Left cardiac atrium (tissue), 4 donors: ENCODE measurements at places on chromosomes 7 and 10.

DNA sequence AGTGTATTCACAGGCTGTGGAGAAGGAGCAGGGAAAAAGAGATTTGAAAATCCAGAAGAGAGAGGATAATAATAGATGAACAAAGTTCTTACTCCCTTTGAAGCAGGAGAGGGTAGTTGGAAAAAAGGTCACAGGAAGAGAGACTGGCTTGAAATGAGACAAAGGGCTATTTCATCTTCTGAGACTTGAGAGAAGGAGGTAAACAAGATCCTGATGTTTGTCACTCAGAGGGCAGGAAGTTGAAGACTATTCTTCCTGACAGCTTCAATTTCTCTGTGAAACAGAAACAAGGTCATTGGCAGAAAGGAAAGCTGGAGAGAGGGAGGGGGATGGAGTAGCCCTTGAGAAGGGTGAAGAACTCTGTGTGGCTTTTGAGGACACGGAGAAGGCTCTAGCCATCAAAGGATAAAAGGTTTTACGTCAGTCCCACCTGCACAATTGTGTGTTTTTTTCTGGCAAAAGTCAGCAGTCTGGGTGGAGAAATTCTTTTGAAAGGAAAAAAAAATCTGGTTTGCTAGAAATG lies 216.1 kb upstream of the STEAP4 start:
- no peak for DNase-seq

DNA sequence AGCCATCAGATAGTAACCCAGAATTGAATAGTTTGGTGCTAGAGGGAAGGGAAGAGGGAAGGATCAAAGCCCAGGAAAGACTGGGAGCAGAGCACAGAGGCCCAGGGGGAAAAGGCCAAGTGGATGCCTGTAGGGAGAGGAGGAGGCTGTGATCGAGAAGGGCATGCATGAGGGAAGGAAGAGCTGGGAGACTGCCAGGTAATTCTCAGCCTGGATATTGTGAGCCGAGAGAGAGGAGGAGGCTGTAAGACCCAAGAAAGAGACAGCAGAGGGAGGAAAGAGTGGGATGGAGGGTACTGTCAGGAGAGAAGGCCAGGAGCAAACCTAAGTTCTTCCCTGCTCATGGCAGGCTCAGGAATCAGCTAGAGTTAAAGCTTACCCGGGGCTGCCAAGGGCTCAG lies 178.2 kb downstream of the CCDC3 start:
- DNase-seq: no peak

DNA sequence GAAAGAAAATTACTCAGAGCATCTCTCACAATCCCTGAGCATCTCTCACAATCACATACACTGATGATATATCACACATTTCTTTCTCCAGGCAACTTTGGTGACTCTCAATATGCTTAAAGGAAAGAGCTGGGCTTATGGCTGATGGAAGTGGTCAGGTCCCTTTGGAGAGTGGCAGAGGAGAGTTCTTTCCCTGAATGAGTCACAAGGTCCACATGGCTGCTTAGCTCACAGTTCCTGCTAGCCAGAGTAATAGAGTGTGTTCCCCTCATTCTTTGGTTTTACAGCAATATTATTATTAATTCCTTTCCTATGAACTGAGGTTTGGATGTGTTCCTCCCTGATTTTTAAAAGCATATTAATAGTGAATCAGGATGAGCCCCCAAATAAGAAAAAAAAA lies 287.4 kb downstream of the C7orf25 start:
- DNase-seq: no peak

- no peak for DNase-seq
Measured at GRCh38 chr7:16935341-16935735, 53.6 kb upstream of the AGR3 start.

- DNase-seq: no peak
Measured at GRCh38 chr7:116483271-116483942, 16.1 kb upstream of the CAV2 start.

DNA sequence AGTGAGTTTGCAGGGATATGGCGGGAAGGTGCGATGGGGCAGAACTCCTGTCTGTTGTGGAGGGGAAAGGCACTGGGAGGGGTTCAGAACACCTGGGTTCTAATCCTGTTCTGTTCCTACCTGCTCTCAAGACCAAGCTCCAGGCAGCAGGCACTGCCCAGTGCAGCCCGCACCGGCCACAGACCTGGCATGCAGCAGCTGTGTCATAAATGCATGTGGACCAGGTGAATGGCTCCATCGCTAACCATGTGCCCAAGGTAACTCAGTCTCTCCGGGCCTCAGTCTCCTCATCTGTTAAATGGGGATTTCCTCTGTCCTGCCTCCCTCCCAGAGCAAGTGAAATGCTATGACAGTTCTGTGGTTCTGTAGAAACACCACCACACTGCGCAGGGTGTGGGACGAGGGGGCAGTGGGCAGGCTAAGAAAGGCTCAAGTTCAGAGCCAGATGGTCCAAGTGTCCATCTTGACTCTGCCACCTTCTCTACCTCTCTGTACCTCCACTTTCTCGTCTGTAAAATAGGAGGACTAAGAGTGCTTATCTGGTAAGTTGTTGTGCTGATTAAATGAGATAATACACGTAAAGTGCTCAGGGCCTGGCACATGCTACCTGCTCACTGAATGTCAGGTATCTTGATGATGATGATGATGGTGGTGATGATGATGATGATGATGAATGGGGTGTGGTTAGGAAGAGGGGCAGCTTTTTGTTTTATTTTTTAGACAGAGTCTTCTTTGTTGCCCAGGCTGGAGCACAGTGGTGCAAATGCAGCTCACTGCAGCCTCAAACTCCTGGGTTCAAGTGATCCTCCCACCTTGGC lies 22.9 kb downstream of the ATP6V1F start:
- DNase-seq: peak; percentile 4

GRCh38 chr7:64628192-64628591 lies 37.7 kb upstream of the ZNF107 start:
- no peak for DNase-seq

- DNase-seq: no peak
Measured at GRCh38 chr7:7102906-7103305, 79.4 kb upstream of the C1GALT1 start.
